ENCODE measurements at places on chromosomes 4 and X. TPM values are rescaled to one million over a fixed set of nuclear protein-coding genes. Genes with fewer than 3 reads are reported as not detected.

GRCh38 chrX:154840856-154841255, 6.4 kb upstream of the SMIM9 start:
- peak; percentile 16 for DNase-seq

The ZNF81 gene
- 3.9 TPM for polyA plus RNA-seq

GRCh38 chrX:153651540-153652079, 4.6 kb downstream of the DUSP9 start:
- DNase-seq: no peak

The UNC5C gene
- not detected for polyA plus RNA-seq

DNA sequence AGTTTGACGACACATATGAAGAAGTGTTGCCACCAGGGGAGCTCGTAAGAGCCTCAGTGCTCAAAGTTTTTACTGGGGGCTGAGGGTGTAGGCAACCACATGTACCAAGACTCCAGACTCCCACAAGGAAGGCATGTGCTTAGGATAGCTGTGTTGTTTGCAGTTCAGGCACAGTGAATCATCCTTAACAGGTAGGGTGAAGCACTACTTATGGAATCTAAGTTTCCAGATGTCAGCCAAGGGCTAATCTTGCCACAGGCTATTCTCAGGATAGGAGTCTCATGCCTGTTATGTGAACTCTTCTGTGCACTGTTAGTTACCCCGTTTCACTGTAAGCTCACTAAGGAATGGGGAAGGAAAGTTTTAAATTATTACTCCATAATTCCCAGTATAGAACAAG, 202.6 kb downstream of the TMA16 start:
- DNase-seq: no peak

DNA sequence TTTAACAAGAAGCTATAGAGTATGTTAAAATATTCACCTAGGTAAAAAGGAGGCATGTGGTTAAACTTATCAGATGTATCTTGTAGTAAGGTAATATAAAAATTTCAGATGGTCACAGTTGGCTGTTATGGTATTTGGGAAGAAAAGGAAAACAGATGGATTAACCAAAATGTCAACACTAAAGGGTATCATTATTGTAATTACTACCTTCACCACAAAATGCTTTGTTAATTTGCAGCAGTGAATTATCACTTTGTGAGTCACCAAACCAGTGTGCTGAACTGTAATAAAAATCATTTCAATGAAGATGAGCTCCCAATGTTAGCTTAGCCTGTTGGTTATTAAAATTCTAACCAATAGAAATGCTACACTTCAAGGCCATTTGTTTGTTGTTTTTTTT, 233.9 kb downstream of the RPA4 start:
- no peak for DNase-seq

DNA sequence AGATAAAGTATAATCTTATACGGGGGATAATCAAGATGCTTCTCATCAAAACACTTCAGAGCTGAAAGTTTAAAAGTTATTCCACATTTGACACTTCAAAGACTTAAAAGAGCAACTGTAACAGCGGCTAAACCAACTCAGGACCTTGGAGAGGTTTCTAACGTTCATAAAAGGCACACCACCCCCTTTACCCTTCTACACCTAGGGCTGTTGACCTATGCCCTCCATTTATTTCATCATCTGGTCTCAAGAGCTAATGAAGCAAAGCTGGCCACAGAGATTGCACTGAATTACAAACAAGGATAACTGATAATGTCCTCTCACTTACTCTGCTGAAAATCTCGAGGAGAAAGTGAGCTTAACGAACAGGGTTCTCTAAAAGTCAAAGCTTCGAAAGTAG, 1.1 kb upstream of the RPS6KA6 start:
- no peak for DNase-seq

All from BJ (cell line).